ENCODE measurements at places on chromosomes 2 and 18. TPM values are rescaled to one million over a fixed set of nuclear protein-coding genes. Genes with fewer than 3 reads are reported as not detected.

DNA sequence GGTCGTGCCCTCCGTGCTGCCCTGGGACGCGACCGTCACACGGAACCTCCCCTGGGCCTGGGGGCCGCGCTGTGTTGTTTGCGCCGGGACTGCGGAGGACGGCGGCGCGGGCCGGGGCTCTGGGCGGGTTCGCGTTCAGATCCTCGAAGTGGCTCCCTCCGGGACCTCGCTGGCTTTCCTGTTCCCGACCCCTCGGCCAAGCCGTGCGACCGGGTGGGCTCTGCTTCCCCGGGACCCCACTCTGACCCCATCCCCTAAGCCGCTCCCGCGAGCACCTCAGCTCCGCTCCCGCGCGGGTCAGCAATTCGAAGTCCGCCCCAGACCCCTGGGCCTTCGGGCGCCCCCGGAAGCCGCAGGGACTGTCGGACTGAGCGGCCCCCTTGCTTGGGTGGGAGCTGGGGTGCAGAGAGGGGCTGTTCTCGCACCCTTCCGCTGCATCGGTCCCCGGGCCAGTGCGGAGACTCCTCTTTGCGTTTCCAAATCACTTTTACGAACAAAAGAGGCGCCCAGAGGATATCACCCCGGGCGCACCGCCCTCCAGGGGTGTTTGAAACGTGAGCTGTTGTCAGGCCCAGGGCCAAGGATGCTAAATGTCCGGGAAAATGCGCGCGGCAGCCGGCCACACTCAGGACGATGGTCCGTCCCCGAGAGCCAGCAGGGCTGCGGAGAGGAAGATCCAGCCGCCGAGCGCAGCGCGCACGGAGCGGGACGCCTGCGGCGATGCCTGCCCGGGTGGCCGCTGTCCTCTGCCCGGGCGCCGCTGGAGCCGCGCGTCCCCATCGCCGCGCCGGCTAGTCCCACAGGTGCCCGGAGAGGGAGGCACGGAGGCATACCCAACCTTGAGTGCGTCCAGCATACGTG, 73.5 kb downstream of the ZCCHC2 start:
- DNase-seq = no peak

- DNase-seq = peak; percentile 9
Observed at GRCh38 chr2:65198737-65199136, 28.9 kb upstream of the ACTR2 start.

GRCh38 chr2:20650393-20650876, 463 bp downstream of the HS1BP3 start:
- DNase-seq = peak; percentile 38

GRCh38 chr2:70380621-70381020, 78.8 kb upstream of the FAM136A start:
- DNase-seq = no peak

DNA sequence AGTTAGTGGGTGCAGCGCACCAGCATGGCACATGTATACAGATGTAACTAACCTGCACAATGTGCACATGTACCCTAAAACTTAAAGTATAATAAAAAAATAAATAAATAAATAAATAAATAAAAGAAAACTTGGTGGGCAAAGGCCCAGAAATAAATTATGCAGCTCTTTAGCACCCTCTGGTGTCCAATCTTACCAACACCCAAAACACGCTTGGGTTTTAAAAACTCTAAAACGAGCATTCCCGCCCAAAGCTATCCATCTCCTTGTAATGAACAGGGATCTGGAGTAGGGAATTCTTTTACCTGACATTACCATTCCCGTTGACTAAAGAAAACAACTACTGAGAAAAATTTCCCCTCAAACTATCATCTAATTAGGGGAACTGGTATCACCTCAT, 2005.9 kb upstream of the CELF4 start:
- DNase-seq = peak; percentile 7

- no peak for DNase-seq
Observed at GRCh38 chr2:190634381-190634780, 14.5 kb upstream of the NAB1 start.

- DNase-seq = no peak
Observed at GRCh38 chr2:203126996-203127395, 111.8 kb upstream of the CYP20A1 start.

DNA sequence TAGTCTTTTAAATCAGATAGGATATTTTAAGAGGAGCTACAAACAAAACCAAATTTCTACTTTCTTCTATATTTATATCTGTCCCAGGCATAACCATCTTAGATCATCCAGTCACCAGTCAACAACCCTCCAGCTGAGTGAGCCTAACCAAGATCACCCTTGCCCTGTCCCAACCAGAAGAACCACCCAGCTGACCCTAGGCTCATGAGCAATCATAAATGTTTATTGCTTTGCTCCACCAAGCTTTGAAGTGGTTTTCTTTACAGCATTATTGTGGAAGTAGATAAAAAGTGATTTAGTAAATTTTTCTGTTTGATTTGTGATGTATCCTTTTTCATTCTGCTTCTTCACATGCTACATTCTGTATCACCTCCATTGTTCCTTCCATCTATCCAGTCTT, 167.2 kb upstream of the PIEZO2 start:
- DNase-seq = peak; percentile 79

- no peak for DNase-seq
Observed at GRCh38 chr2:126653109-126653508, 2.8 kb upstream of the GYPC start.

DNA sequence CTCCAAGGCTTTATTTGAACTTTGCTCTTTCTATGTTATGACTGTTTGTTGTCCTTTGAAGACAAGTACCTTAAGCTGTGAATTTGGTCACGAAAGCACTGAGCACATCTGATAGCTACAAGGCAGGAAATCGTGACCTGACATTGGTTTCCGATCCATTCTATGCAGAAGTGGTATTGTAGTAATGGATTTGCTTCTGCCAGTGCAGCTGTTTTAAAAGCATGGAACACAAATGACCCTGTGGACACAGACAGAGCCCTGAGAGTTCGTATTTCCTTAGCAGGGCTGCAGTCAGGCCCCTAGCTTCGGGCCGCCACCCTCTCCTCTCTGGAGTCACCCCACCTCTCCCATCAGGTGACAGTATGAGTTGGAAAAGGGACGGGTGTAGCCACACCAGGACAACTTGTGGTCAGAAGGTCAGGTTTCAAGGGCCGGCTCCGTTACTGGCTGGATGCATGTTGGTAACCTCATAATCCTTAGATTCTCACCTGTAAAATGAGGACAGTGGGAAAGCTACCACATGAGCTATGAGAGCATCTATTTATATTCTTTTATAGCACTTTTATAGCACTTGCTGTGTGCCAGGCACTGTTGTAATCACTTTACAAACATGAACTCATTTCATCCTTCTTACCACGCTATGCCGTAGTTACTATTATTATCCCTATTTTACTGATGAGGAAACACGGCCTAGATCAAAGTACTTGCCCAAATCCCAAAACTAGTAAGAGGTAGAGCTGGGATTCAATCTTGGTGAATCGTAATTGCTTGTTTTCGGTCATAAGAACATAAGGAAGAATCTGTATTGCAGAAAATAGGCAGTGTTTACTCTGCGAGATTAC, 70.2 kb downstream of the SPATS2L start:
- peak; percentile 44 for DNase-seq

GRCh38 chr2:148483665-148484064, 160.9 kb upstream of the EPC2 start:
- DNase-seq = peak; percentile 3

DNA sequence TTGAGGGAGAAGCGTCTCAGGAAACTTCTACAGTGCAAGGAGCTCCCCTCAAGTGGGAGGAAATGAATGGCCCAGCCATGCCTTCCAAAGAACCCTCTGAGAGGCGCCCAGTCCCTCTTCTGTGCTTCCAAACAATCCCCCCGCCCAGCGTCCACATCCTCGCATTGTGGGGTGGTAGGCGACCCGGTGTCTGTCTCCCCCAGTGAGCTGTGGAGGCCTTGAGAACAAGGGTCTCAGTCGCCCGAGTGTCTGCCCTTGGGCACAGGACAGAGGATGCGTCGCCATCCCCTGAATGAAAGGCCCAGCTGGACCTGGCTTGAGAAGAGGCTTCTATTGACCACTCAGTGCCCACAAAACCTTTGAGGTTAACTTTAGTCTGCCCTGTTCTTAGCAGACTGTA, 29.7 kb downstream of the INPP5D start:
- DNase-seq = no peak

- DNase-seq = no peak
Observed at GRCh38 chr2:66489436-66489835, 54.5 kb downstream of the MEIS1 start.

DNA sequence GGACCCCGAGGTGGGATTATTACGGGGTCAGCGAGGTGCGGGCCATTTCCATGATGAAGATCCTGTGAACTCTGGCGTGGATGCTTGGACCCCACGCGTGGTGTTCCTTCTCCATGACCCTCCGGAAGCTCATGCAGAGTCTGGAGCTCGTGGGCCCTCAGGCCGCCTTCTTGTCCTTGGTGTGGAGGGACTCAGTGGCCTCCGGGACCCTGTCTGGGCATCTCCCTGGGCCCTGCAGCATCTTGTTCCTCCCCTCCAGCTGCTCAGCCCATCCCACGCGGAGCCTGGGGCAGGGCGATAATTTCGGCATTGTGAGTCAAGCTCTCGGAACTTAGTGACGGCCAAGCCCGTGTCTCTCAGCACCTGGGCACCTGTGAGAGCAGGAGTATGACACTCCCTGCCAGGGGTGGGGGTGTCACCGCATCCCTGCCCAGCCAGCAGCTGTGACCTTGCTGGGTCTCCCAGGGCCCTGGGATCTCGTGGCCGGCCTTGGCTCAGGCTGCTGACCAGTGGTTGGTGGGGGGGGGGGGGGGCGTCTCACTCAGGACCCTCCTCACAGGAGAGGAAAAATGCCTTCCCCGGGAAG, 24.6 kb downstream of the RTP5 start:
- no peak for DNase-seq

DNA sequence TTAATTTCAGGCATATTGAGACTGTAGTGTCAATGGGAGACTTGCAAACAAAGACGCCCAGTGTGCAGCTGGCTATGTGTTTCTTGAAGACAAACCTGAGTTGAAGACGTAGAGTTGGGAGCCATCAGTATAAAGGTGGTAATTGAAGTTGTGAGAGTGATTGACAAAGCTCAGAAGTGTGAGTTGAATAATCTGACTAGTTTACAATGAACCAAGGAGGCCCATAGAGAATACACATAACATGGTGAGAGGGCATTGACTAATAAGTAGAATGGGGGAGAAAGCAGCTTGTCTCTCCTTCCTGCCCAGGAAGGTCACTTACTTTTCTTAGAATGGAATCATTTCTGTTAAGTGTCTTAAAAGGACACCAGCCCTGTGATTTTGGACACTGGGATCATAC, 14.1 kb downstream of the SP110 start:
- DNase-seq = no peak

DNA sequence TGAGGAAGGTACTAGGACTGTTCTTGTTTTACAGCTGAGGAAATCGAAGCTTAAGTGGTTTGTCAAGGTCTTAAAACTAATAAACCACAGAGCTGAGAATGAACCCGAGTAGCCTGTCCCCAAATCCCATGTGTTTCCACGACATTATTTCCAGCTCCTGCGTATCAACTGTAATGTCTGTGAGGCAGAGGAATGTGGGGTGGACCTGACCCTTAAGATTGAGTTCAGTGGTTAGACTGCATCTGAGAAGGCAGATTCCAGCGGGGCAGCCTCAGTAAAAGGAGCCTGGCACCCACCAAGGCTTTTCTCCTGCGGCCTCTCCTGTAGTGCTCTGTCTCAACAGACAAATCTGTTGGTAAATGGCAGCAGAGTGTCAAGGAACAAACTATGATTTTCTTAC, 81.9 kb upstream of the TMEM178A start:
- DNase-seq = no peak

GRCh38 chr18:59387687-59388565, 28.9 kb upstream of the LMAN1 start:
- no peak for DNase-seq

DNA sequence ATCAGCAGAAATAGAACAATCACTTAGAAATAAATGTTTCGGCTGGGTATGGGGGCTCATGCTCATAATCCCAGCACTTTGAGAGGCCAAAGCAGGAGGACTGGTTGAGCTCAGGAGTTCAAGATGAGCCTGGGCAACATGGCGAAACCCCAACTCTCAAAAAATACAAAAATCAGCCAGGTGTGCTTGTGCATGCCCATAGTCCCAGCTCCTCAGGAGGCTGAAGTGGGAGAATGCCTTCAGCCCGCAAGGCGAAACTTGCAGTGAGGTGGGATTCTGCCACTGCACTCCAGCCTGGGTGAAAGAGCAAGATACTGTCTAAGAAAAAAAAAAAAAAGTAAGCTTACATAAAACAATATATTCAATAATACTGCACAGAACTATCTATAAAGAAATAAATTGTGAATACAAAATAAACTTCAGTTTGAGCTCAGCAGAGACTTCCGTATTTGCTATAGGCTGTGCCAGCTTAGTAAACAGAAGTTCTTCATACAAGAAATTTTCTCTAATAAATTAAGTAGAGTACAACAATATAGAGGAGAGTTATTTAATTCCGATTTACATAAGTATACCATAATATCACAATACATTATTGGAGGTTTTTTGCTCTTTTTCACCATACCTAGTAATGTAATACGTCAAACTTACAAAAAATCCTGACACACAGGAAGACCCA, 43.6 kb downstream of the SRBD1 start:
- no peak for DNase-seq

GRCh38 chr2:182642328-182642727, 73.7 kb upstream of the DNAJC10 start:
- DNase-seq = peak; percentile 52

DNA sequence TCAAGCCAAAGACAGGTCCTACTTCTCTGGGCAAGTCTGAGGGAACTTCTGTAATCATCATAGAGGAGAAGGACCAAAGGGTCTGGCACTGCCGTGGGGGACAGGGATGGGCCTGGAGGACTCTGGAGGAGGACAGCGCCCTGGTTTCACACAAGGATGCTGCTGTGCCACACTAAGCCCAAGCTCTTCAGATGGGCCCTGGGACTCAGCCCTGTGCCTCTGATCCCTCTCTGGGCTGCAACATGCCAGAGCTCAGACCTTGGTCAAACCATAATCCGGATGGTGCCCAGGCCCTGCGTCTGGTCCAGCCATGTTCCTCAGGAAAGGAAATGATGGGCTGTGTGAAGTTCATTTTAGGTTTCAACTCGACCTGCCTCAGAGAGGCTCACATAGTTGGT, 222.0 kb upstream of the COPS8 start:
- no peak for DNase-seq

DNA sequence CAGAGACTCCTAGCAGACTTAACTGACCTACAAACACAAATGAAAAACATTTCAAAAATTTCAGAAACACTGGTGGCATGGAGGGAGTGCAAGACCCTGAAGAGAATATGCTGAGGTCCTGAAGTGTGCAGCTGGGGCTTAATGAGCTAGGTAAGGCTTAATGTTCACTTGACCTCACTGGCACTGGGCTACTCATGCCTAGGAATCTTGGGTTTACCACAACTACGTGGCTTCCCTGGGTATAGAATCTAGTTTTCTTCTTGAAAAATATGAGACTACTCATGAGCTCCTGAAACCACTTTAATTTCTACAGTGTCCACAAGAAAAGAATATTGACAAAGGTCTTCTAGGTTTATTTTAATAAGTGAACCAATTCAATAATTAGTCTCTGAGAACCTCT, 139.8 kb downstream of the HNMT start:
- peak; percentile 76 for DNase-seq

LYPD6B gene
- 28.8 TPM for total RNA-seq

SEPTIN10 gene
- 74.5 TPM for total RNA-seq

TP53I3 gene
- total RNA-seq = 8.8 TPM

SNED1 gene
- total RNA-seq = 2.2 TPM

ACKR3 gene
- total RNA-seq = 2.7 TPM

LIMS4 gene
- 0.94 TPM for total RNA-seq

ERICH2 gene
- not detected for total RNA-seq

EGR4 gene
- not detected for total RNA-seq

TFPI gene
- 74.7 TPM for total RNA-seq

REG3G gene
- not detected for total RNA-seq

Measured in M059J (cell line).